ENCODE measurements at places on chromosomes 16 and 17. TPM values are rescaled to one million over a fixed set of nuclear protein-coding genes. Genes with fewer than 3 reads are reported as not detected.

- peak; percentile 20 for DNase-seq
These were observed 2.9 kb downstream of the GNAO1 start for GRCh38 chr16:56193951-56194726.

DNA sequence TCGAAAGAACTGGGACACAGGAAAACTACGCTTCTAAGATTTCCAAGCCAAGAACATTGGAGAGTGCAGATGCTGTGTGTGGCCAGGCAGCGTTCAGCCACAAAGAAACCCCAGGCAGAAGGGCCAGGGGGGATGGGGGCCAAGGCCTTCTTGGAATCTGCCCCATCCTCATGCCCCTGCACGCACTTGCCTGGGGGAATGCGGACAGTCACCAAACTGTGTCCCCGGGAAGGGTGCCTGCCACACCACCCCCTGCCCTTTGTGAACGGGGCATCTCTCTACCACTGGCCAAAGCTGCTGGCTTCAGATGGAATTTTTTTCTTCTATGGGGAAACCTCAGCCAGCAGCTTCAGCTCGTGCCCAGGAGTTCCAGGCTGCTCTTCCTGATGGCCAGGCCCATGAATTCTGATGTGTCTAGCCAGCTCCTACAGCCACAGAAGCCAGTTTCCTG lies 32.0 kb upstream of the DNAH17 start:
- DNase-seq, result no peak

DNA sequence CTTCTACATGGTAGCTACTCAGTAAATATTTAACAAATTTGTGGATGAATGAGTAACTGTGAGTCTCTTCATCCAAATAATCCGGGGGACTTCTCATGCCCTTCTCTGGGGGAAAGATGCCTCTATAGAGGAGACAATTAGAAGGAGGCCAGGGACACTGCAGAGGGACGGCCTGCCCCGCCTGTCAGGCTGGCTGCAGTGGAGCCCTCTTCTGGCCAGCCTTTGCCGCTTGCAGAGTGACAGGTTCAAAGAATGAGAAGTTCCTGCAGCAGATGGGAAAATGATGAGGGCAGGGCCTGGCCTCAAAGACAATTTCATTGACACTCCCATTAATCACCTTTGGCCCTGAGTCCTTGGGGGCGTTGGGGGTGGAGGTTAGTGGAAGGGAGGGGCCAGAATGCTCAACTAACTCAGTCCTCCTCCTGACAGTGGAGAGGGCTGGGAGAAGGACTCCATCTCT lies 339.0 kb downstream of the MAF start:
- no peak for DNase-seq

DNA sequence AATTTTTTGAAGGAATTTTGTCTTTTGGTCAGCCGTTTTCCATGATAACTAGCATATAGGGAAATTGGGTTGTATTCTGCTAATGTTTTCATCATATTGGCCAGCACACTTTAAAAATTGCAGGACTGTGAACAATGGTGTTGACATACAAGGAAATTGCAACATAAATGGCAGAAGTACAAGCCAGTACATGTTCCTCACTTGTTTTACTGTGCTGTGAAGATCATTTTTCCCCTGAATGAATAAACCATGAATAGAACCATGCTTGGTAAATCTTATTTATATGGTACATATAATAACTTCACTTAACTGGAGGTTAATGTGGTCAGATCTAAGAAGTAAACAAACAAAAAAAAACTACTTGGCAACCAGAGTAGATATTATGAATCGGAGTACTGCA lies 22.8 kb downstream of the OMG start:
- DNase-seq, result no peak

DNA sequence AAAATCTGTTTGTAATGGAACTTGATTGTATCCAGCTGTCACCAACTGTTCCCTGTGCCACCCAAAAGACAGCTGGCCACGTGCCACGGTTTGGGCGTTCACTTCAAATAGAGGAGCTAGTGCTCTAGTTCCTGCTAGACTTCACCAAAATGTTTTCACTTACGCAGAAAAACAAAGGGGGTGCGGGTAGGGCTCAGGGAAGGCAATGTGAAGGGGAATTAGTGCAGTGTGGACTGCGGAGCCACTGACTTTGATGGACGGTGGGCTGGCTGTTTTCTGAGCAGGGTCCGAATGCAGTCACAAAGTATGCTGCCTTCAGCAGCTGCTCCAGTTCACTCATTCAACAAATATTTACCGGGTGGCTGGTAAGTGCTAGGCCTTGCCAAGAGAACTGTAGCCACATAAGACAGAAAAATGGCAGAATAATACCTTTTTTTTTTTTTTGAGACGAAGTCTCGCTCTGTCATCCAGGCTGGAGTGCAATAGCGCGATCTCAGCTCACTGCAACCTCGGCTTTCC lies 7.6 kb upstream of the CYTH1 start:
- DNase-seq, result no peak

DNA sequence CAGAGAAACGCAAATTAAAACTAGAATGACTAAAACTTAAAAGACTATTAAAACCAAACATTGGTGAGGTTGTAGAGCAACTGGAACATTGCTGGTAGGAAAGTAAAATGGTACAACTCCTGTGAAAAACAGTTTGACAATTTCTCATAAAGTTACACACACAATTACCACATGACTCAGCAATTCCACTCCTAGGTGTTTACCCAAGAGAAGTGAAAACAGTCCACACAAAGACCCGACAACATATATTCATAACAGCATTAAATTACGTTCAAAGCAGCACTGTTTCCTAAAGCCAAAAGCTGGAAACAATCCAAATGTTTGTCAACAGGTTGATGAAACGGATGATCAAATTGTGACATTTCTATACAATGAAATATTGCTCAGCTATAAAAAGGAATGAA lies 26.5 kb upstream of the ALOX12 start:
- no peak for DNase-seq

KCNJ12 gene
- total RNA-seq, result 0.81 TPM

CA7 gene
- total RNA-seq, result not detected

GRCh38 chr17:81231766-81232581 lies 6.9 kb downstream of the TEPSIN start:
- DNase-seq, result no peak

DHRS7C gene
- not detected for total RNA-seq

DNA sequence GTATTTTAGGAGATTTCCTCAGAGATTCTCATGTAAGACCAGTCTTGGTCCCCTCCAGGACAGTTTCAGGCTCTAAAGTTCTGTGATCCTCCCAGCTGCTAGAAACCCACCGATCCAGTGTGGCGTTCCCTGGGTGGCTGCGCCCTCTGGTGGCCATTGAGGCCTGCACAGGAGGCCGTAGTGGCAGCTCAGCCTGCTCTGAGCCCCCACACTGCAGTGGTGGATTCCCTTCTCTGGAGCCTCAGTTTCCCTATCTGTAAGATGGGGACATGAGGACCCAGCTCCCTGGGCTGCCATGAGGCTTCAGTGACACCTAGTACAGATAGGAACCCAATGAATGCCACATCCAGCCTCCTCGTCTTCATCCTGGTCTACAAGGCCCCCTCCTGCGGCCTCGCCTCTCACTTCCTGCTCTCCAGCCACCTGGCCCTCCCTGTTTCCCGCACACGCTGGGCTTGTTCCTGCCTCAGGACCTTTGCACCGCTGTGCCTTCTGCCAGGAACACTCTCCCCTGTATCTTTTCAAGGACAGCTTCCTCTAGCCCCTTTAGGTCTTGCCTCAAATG lies 16.5 kb downstream of the CCDC102A start:
- no peak for DNase-seq

- DNase-seq, result no peak
These were observed 18.5 kb upstream of the TOB1 start for GRCh38 chr17:50884439-50885311.
